ENCODE measurements at places on chromosomes 16 and 17.

DNA sequence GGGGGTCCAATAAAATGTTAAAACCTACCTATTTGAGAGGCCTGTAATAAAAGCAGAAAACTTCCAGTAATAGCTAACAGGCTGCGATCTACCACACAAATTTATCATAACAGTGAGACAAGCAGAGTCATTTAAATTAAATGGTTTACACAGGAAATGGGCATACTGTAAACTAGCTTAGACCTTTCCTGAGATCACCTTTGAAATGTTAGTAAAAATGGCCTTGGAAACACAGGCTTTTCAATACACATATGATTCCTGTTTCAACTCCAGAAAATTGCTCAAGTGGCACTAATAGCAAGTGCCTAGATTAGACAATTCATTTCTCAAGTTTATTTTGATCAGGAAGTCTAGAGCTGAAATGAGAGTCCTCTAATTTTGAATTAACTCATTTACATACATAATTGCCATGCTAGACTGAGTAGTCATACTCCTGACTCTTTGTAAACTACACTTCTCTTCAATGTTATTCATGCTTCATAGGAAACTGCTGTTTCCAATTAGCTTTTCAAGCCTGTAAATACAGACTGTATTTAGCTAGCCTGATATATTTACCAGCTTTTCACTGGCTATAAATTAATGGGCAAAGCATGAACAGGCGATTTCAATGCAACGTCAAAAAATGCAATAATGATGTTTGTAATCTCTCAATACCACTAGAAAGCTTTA, 43.3 kb downstream of the PARN start:
- DNase-seq = no peak

DNA sequence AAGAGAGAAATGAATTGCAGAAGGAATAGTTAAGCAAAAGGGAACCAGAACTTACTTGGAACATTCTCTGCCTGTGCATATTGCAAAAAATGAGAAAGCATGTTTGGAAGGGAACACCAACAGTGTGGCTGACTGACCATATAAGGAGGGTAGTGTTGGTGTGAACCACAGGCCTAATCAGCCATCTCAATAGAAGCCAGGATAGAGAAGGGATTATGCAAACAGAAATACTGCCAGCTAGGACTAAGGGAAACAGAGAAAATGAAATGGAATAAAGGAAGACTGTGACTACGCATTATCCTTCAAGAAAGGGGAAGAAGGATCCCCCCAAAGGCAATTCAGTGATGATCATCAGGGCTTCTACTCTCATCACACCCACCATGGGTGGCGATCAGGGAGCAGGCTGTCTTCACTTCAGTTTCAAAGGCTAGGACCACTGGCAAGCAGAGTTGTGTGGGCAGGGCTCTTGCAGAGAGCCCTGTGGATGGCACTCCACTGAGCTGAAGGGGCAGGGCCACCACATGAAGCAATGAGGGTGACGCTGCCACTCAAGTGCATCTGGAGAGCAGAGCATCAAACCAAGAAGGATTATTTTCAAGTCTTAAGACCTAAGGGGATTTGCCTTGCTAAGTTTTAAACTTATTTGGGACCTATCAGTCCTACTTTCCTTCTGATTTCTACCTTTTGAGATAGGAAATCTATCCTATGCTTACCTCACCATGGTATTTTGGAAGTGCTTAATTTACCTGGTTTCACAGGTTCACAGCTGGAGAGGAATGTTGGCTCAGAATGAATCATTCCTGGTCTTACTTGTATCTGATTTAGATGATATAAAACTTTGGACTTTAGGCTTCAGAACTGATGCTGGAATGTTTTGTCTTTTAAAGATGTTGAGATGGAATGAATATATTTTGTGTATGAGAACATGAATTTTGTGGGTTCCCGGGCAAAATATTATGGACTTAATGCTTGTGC, 140.5 kb downstream of the SSH2 start:
- no peak for DNase-seq

- no peak for DNase-seq
Observed at GRCh38 chr16:54050459-54051210, 236.0 kb downstream of the IRX3 start.

DNA sequence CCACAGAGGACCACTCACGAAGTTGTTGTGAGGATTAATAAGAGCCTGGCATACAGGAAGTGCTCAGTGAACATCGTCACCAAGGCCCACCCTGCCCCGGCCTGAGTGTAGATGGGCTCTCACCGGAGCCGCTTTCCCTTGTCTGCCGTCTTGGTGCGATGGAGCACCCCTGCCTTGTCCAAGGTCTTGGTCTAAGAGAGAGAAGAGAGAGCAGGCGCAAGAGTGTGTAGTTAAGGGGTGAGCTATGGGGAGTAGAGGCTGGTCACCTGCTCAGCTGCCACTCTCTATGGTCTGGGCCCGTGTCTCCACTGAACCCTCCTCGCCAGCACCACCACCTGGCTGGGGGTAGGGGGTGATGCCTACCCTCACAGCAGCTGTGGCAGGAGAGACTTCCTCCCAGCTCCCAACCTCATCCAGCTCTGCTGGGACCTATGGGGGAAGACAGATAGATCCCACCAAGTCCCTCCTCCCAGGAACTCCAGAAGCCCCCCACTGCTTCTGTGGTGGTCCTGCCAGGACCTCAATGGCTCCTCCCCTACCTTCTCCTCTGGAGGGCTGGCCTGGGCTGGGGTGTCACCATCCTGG, 28.7 kb downstream of the ARHGAP27 start:
- no peak for DNase-seq

- DNase-seq = no peak
Observed at GRCh38 chr16:15639061-15639568, 3.8 kb downstream of the MARF1 start.

GRCh38 chr17:56919717-56920116, 5.9 kb upstream of the TRIM25 start:
- DNase-seq = no peak

DNA sequence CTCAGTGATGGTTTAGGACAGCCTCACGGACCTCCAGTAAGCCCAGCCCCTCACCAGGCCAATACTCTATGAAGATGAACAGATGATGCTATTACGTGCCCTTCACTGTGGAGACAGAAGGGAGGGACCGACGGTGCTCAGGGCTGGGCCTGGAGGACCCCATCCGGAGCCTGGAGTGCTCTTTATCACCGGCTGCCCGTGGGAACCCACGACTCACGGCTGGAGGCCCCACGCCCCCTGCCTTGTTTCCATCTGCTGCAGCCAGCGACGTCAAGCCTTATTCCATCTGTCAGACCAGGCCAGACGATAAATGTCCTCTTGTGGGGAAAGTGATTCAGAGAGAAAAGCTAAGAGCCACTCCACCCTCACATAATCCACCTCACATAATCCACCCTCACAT, 4.0 kb upstream of the TIMM22 start:
- no peak for DNase-seq

DNA sequence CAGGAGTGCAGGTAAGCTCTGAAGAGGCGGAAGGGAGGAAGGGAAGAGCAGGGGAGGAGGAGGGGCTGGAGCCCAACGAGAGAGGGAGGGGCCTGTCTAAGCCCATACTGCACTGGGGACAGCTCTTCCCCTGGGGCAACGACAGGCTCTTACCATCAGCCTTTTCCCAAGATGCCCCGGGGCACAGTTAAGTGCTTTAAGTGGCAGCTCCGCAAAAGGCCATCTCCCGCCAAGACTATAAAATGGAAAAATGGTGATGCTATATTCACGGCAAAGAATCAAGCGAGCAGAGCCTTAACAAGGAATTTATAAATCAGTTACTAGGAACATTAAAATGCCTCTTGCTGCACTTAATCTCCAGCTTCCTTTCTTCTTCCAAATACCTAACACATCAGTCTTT, 110.2 kb upstream of the NLRP1 start:
- DNase-seq = no peak

- DNase-seq = peak; percentile 67
Observed at GRCh38 chr16:89201439-89202377, 1.4 kb upstream of the SLC22A31 start.

- no peak for DNase-seq
Observed at GRCh38 chr17:30454635-30455034, 22.6 kb upstream of the GOSR1 start.

DNA sequence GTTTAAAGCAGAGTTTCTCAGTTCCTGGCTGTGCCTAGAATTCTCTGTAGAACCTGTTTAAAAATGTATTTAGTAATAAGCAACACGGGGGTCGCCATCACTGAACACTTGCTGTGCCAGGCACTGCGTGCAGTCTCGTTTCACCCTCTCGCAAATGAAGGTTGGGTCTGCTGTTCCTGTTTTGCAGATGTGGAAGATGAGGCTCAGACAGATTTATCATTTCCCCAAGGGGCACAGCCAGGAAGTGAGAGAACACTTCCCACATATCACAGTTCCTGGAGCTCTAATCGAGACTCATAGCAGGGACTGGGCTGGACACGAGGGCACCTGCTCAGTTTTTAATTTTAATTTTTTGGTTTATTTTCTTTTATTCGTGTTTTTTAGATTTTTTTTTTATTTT, 122.7 kb downstream of the ABCC6 start:
- DNase-seq = no peak

GRCh38 chr16:8718851-8719680, 44.6 kb downstream of the ABAT start:
- DNase-seq = no peak

- DNase-seq = no peak
Observed at GRCh38 chr17:8249621-8250500, 772 bp downstream of the PFAS start.

DNA sequence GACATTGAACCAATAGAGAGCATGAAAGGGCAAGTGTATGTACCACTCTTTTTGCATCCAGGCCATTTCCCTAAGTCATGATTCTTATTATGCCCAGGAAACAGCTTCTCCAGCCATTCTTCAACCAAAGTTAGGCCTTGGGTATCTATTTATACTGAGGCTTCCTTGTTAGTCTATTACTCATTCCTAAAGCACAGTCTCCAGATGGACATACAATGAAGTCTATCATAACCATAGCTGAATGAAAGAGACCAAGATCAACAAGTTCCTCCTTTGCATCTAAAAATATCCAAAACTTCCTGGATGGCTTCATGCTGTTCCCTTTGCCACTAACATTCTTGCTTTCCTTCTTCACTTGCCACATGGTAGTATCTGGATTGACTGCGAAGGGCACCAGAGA, 265.9 kb downstream of the CDH8 start:
- DNase-seq = no peak

- DNase-seq = no peak
Observed at GRCh38 chr16:11095935-11096334, 151.6 kb downstream of the CLEC16A start.

- DNase-seq = no peak
Observed at GRCh38 chr17:72502371-72503341, 381.8 kb downstream of the SOX9 start.

DNA sequence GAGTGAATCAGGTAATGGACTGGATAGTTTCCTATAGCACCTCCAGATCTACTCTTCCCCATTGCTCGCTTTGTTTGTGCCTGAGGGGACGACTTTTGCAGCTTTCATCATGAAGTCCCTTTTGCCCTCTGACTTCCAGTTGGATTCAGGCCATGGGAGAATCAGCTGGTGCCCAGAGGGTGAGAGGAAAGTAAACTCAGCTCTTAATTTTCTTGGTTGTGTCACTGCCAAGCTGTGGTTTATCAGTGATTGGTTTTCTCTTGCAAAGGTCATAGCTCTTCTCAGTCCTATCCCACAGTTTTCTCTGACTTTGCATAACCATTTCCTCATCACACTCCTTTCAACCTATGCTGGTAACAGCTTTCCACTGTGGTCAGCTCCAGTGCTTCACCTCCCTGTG, 200.1 kb downstream of the KCNJ2 start:
- no peak for DNase-seq

DNA sequence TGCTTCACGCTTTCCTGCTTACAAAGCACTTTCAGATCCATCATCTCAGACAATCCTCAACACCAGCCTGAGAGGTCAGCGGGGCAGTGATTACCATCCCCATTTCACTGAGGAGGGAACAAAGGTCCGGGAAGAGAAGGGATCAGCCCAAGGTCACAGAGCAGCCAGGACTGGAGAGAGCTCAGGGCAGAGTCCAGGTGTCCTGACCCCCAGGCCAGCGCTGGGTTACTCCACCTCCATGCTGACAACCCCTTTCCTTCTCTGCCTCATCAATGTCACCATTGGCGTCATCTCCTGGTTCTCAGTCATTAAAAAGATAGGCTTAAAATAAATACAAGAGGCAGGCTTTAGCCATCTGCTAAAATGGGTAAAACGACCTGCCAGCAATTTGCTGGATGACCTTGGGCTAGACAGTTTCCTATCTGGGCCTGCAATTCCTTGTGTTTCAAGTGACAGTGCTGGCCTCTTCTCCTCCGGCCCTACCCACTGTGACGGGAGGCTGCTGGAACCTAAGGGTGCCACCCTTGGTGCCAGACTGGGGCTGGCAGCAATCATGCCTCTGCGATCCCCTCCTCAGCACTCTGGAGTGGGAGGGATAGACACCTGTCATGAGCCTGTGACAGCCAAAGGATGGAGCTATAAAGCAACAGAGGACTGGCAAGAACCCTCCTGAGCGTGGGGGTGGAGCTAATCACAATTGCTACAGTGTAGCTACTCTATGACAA, 79.5 kb upstream of the CCL1 start:
- DNase-seq = no peak

Data from activated T-cell treated with anti-CD3 and anti-CD28 coated beads for 4 hours (primary cell).